HTR-8/SVneo (cell line): ENCODE measurements at places on chromosomes 3 and 15.
A peak's percentile ranks its signal among the peaks of the same experiment; 100 is the strongest.

- no peak for DNase-seq
Measured at GRCh38 chr3:156429125-156429524, 125.8 kb downstream of the SSR3 start.

- DNase-seq: no peak
Measured at GRCh38 chr3:162770551-162770950, 1273.9 kb downstream of the OTOL1 start.

GRCh38 chr15:69951898-69952555 lies 145.7 kb downstream of the TLE3 start:
- no peak for DNase-seq

DNA sequence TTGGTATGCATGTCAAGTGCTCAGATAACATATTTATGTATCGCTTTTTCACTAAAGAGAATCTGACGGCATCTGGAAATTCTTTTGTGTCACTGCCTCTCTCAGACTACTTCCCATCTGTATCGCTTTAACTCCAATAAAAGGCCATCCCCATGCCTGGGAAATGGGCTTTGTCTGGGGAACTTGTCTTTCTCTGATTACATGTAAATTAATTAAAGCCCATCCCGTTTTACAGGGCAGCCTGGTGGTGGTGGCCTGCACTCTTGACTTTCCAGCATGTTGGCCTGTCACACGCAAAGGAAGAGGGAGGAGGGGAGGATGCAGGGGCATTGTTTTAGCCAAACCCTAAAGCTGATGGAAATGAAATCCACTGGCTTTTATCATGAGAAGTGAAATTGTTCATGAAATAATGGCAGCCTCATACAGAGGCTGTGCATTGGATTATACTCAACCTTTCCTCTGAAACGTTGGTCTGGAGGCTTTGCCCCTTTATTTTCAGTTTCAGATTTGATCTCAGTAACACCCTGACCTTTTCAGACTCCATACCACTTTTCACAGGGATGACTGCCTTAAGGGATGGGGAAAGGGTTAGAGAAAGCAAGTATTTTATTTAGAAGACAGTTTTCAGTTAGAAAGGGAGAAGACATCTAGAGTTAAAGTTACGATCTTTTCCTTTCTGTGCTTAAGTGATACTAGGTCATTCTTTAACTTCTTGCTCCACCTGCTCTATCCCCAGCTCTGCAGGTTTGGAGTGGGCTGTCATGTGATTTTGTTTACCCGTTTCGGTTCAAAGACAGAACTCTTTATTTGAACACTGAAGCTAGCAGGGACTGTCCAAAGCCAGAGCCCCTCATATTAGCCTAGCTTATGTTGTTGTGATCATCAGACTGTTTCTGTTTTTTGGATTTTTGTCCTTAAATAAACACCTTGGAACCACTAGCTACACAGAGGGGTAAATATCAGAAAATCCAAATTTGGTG lies 94.6 kb upstream of the CTDSPL start:
- DNase-seq: no peak

GRCh38 chr15:51775967-51776816 lies 24.8 kb downstream of the TMOD2 start:
- DNase-seq: peak; percentile 51

GRCh38 chr3:184767377-184767776 lies 44.6 kb upstream of the VPS8 start:
- no peak for DNase-seq

- DNase-seq: no peak
Measured at GRCh38 chr3:44184319-44184953, 57.2 kb upstream of the TOPAZ1 start.

DNA sequence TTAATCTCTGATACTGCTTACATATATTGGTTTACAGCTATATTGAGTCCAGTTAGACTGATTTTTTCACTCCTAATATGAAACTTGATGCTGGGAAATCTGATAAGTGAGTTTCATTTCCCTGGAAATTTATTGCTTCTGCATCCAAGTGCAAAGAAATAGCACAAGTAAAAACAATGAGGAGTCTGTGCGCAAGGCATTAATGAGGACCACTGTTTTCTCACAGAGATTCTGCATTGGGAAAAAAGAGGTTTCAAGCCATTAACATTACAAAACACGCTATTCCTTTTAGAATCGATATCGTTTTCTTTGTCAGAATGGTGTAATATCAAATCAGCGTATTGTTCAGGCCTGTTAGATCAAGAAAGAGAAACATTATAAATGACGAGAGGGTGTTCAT lies 723.3 kb upstream of the ARRDC4 start:
- DNase-seq: no peak

GRCh38 chr15:51908316-51908715 lies 63.3 kb downstream of the LEO1 start:
- no peak for DNase-seq

DNA sequence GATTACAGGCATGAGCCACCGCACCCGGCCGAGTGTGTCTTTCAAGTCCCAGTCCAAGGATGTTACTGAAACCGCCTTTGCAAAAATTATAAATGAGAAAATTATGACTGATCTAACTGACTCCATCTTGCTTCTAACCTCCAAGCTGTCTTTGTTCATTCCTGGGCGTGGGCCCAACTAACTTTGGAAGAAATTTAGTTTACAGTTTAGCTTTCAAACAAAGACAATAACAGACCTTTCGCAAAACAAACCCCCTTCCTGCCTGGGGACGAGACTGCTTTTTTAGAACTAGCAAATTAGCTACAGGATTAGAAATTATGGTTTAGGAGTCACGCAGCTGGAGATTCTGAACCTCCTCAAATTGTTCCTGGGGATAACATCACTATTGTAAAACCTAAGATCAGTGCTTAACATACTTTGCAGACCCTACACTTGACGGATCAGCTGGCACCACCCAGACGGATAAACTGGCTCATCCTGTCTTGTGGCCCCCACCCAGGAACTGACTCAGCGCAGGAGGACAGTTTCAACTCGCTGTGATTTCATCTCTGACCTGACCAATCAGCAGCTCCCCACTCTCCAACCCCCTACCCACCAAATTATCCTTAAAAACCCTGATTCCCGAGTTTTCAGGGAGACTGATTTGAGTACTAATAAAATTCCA lies 23.8 kb downstream of the NANOGP8 start:
- no peak for DNase-seq

GRCh38 chr15:75872403-75872990 lies 29.2 kb downstream of the UBE2Q2 start:
- DNase-seq: no peak

GRCh38 chr3:197438906-197439305 lies 116.9 kb downstream of the BDH1 start:
- DNase-seq: no peak

- no peak for DNase-seq
Measured at GRCh38 chr3:42846685-42847522, 28.8 kb downstream of the CYP8B1 start.

DNA sequence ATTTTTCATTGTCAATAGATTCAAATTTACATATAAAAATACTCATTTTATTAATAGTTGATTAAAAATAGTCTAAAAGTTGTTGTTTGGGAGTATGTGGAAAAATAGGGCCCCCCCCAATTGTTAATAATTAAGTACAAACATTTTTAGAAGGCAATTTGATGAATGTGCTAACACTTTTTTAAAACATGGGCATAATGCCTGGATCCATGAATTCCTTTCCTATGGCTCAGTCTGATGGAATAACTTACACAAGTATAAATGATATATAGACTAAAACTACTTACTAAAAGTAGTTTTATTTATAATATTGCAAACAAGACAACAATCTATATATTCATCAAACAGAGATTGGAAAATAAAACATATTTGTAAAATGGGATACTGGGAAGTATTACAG lies 247.2 kb upstream of the LRRN1 start:
- no peak for DNase-seq

DNA sequence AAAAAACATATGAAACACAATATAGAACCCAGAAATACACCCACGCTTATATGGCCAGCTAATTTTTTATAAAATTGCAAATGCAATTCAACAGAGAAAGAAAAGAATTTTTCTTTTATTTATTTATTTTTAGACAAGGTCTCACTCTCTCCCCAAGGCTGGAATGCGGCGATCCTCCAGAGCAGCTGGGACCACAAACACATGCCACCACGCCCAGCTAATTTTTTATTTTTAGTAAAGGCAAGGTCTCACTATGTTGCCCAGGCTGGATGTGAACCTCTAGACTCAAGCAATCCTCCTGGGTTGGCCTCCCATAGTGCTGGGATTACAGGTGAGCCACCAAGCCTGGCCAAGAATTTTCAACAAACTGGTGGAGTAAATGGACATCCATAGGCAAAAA lies 117.9 kb downstream of the SCAPER start:
- DNase-seq: no peak

DNA sequence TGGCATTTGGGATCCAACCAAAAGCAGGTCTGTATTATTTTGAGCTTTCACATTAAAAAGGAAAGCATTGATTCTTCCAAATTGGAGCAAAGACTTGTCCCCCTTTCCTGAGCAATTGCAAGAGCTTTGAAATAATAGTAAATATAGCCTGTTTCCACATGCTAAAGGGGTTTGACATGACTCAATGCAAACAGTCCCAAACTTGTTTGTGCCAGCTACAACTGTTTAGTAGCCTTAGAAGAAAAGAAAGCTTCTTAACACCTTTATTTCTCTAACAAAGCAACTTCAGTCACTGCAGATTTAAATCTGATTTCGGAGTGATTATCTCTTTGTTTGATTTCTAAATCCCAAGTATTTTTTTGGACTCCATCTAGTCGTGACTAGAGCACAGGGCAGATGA lies 180.2 kb downstream of the SEMA6D start:
- no peak for DNase-seq

- DNase-seq: no peak
Measured at GRCh38 chr3:50364573-50365079, 5.3 kb upstream of the TMEM115 start.

DNA sequence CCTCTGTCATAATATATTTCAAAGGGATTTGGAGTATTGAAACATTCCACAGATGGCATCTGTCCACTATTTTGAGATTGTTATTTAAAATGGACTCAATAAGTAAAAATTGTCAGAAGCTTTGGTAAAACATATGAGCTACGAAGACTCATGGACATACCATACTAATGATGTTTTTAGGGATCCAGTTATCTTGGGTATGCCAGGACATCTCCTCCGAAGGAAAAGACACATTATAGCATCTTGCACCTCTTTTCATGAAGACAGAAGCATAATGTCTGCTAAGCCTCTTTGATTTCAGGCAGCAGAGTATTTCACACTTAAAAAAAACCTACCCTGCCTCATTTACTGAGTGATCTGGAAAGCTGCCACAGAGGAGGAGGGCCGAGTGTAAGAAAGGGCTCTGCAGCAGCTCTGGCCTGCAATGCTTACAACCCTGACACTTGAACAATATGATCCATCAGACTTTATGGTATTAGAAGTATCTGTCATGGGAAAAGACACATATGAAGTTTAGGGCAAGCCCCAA lies 284.8 kb downstream of the TUSC7 start:
- DNase-seq: no peak

DNA sequence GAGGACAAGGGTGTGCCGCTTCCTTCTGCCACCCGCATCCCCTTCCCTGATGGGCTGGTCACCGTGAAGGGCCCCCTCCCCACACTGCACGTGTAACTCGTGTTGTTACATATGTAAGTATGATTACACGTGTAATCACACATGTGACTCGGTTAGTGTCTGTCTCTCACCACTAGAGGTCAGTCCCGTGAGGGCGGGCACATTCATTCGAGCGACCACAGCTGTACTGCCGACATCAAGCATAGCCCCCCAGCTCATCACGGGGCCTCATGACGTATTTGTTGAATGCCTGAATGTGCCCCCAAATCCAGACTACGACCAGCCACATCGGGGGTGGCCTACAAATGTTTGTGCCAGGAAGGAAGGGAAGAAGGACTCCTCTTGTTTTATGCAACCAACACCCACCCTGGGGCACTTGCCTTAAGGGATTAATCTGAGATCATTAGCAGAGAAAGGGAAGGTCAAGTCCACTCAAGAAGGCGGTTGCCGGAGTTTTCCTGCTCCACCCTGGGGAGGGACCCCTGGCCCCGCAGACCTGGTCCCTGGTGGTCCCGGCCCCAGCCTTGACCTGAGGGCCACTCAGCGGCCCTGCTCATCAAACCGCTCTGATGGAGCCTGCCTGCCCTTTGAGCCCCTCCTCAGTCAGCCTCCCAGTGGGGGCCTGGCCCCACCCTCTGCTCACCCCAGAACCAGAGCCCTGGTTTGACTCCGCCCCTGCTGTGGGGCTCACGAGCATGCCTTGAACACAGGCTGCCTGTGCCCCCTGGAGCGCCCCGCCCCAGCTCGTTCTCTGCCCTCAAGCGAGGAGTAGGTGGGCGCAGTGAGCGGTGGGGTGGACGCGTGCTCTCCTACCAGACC lies 52.8 kb downstream of the RGMA start:
- DNase-seq: peak; percentile 39

DNA sequence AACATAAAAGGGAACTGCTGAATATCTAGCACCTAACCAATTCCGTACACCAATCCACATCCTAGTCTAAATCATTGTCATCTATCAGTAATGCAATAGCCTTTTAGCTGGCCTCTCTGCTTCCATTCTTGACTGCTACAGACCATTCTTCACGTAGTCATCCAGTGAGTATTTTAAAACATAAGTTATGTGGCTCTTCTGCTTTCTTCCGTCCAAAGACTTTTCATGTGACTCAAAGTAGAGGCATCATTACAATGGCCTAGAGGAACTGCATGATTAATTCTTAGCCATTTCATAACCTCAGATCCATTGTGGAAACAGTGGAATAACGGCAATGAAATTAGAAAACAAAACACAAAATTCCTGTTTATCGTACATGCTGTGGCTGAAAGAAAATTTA lies 88.9 kb upstream of the CBLB start:
- no peak for DNase-seq

- DNase-seq: no peak
Measured at GRCh38 chr3:42852441-42852840, 23.2 kb downstream of the CYP8B1 start.

DNA sequence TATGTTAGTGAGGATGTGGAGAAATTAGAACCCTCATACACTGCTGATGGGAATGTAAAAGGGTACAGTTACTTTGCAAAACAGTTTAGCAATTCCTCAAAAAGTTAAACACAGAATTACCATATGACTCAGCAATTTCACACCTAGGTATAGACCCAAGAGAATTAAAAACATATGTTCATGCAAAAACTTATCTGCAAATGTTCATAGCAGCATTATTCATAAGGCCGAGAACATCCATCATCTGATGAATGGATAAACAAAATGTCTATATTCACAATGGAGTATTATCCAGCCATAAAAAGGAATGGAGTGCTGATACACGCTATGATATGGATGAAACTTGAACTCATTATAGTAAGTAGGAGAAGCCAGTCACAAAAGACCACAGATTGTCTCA lies 10.3 kb downstream of the SEC13 start:
- DNase-seq: no peak

GRCh38 chr3:133037436-133037835 lies 755 bp upstream of the TMEM108 start:
- DNase-seq: no peak

- DNase-seq: no peak
Measured at GRCh38 chr3:36696799-36697198, 67.6 kb downstream of the DCLK3 start.

GRCh38 chr3:190721330-190721729 lies 141.2 kb downstream of the GMNC start:
- DNase-seq: no peak

- DNase-seq: no peak
Measured at GRCh38 chr3:159074756-159075701, 273.2 kb downstream of the MFSD1 start.
